Motor neuron (in vitro differentiated cells): ENCODE measurements at places on chromosomes 4 and X. TPM values are rescaled to one million over a fixed set of nuclear protein-coding genes. Genes with fewer than 3 reads are reported as not detected.

XAGE1A gene
- not detected in 2 replicates for total RNA-seq

TRAM1L1 gene
- total RNA-seq = 13.2 and 13.6 TPM in 2 replicates

CLCN4 gene
- 24.3 and 24.4 TPM in 2 replicates for total RNA-seq

FRAS1 gene
- 28.6 and 32.3 TPM in 2 replicates for total RNA-seq

SYN1 gene
- 15.5 and 17.7 TPM in 2 replicates for total RNA-seq

CT45A2 gene
- not detected in 2 replicates for total RNA-seq

POLR2B gene
- total RNA-seq = 102 and 128 TPM in 2 replicates

CYLC1 gene
- 0.05 TPM in 1 of 2 replicates, not detected in the other for total RNA-seq

GYPA gene
- total RNA-seq = not detected in 2 replicates

MAGEC3 gene
- not detected in 2 replicates for total RNA-seq

CACNA1F gene
- total RNA-seq = not detected in 2 replicates

DAPP1 gene
- 4.9 and 5.2 TPM in 2 replicates for total RNA-seq

ZCCHC12 gene
- 0.10 and 0.27 TPM in 2 replicates for total RNA-seq

GNRHR gene
- 2.0 and 2.9 TPM in 2 replicates for total RNA-seq

ALPK1 gene
- total RNA-seq = 3.6 and 3.9 TPM in 2 replicates

RAB39B gene
- 14.6 and 14.8 TPM in 2 replicates for total RNA-seq

CBLL2 gene
- 0.45 TPM in 1 of 2 replicates, not detected in the other for total RNA-seq

SULT1E1 gene
- total RNA-seq = 0.11 TPM in 1 of 2 replicates, not detected in the other

TEX28 gene
- total RNA-seq = not detected in 2 replicates

KIAA1210 gene
- total RNA-seq = 0.07 TPM in 2 replicates

GPRASP3 gene
- 5.2 and 6.1 TPM in 2 replicates for total RNA-seq

ABCG2 gene
- total RNA-seq = 0.54 and 0.96 TPM in 2 replicates

TRIM61 gene
- total RNA-seq = 0.38 and 0.45 TPM in 2 replicates

PSAPL1 gene
- 0.08 and 0.09 TPM in 2 replicates for total RNA-seq

MMRN1 gene
- total RNA-seq = 0.93 and 0.96 TPM in 2 replicates

FAM200B gene
- 48.0 and 48.2 TPM in 2 replicates for total RNA-seq

RIPPLY1 gene
- 0.33 TPM in 1 of 2 replicates, not detected in the other for total RNA-seq

ERCC6L gene
- 6.1 and 7.1 TPM in 2 replicates for total RNA-seq

SPOCK3 gene
- total RNA-seq = 1.7 TPM in 1 of 2 replicates, not detected in the other

TMEM31 gene
- not detected in 2 replicates for total RNA-seq

NIPAL1 gene
- total RNA-seq = 2.6 and 3.3 TPM in 2 replicates

REELD1 gene
- 0.48 TPM in 1 of 2 replicates, not detected in the other for total RNA-seq

RASL11B gene
- total RNA-seq = 1.1 and 2.0 TPM in 2 replicates

AFM gene
- not detected in 2 replicates for total RNA-seq

PRPS1 gene
- total RNA-seq = 57.3 and 58.3 TPM in 2 replicates

TCEAL7 gene
- 0.45 TPM in 1 of 2 replicates, not detected in the other for total RNA-seq

ARMCX1 gene
- total RNA-seq = 64.5 and 67.1 TPM in 2 replicates

HSFX4 gene
- total RNA-seq = 0.41 TPM in 1 of 2 replicates, not detected in the other

HDX gene
- total RNA-seq = 5.7 and 10.6 TPM in 2 replicates

FAAH2 gene
- 0.18 and 1.3 TPM in 2 replicates for total RNA-seq

PRSS12 gene
- total RNA-seq = 1.9 and 2.8 TPM in 2 replicates

PAK3 gene
- 26.0 and 27.1 TPM in 2 replicates for total RNA-seq

VSIG4 gene
- total RNA-seq = not detected in 2 replicates

ADGRG4 gene
- total RNA-seq = 0.04 and 0.27 TPM in 2 replicates
